ENCODE measurements at places on chromosomes 7 and 10.

DNA sequence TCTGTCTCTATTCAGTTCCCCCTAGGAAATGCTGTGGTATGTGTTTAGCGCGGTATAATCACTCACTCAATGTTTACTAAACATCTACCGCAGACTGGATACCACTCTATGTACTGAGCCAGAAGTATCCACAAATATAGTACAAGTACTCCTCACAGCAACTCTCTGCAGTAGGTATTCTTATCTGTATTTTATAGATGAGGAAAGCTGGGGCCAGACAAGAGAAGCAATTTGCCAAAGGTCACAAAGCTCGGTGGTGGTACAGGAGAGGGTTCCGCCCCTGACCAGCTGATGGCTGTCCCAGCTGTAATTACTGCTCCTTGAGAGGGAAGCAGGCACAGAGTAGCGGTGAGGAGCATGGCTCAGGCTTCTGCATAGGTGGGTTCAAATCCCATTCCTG, 184.1 kb downstream of the DOCK4 start:
- no peak for DNase-seq

DNA sequence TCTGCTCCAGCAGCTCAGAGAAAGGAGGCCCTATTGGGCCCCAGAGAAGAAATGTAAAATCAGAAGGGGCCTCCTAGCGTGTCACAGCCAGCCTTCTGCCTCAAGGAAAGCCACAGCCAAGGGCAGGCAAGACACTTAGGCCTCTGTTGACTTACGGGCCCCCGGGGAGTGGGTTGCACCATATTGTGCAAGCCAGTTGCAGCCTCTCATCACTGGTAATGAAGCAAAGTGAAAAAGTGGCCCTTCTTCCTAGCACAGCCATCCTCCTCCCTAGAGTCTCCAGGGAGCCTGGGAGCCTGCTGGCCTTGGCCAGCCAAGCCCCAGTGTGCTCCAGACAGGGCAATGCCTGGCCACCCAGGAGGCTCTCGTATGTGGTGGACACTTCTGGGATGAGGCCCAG, 56.2 kb upstream of the GDF10 start:
- no peak for DNase-seq

- no peak for DNase-seq
Observed at GRCh38 chr7:88301924-88302323, 4.8 kb downstream of the STEAP4 start.

DNA sequence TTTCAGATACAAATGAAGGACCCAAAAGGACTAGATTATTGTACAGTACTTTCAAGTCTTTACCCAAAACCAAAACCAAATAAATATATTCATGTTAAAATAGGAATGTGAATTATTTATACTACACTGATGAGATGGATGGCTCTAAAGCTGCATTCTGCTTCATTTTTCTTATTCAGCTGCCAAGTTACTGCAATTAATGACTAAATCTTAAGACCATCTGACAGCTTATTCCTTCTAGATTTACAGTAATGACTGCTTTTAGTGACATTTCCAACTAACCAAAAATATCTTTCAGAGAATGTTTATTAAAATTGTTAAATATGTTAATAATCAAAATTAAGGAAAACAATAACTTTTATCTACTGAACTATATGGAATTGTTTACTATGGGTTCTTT, 20.9 kb downstream of the ENKUR start:
- DNase-seq = no peak

GRCh38 chr10:125331056-125331455, 170.7 kb upstream of the CTBP2 start:
- no peak for DNase-seq

Data from NCI-H774 (cell line).